D341Med (cell line): ENCODE measurements at places on chromosomes 4 and X.
A peak's percentile ranks its signal among the peaks of the same experiment; 100 is the strongest.

DNA sequence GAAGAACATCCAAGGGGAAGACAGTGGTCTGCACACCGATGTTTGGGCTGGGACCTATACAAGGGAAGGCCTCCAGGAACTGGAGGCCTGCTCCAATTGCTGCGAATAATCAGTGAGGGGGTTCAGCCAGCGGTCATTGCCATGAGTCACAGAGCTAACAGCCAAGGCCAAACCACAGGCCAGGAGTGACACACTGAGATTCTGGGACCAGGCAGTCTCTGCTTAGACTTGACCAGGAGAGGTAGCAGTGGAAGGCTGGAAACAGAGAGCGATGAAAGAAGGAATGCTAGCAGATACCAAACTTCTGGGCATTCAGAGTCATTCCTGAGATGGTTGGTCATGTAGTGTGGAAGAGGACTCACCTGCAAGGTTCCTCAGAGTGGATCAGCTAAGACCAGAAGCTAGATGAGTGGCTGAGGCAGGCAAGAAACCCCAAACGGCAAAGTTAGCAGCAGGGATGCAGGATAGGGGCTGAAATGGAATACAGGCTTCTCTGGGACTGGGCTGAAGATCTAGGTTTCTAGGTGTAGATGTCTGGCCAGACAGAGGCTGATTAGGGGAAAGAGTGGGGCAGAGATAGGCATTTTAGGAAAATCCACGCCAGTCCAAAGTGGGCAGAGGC, 54.7 kb downstream of the CNGA2 start:
- DNase-seq = no peak

DNA sequence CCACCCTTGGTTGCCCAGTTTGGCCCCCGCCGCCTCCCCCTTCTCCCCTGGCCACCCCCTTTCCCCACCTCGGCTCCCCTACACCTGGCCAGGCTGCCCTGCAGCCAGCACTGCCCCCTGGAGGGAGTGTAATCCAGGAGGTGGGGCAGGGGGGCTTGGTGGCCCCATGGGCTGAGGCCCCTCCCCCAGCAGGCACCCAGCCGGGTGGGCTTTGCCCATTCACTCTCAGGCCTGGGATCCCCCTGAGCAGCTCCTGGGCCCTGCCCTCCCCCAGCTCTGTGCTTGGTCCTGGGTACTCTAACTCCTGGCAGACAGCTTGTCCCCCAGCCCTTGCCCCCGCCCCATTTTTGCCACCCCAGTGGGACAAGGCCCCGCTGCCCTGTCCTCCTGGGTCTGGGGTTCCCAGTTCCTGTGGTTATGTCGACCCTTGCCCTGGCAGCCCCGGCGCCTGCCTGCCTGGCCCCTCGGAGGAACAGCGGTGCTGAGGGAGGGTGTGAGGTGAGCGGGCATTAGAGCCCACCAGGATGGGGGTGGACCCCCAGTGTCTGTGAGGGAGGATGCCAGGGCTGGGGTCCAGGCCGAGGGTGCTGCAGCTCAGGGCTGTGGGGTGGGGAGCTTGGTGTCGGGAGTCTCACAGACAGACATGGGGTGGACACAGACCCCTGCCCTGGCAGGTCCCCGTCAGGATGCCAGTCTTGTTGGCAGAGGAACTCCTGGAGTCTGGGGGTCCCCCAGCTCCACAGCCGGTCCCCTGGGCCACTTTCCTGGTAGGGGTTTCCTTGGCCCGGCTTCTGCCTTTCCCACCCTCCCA, 10.2 kb downstream of the NAT8L start:
- peak; percentile 39 for DNase-seq

GRCh38 chr4:886244-886643, 45.9 kb downstream of the GAK start:
- no peak for DNase-seq

GRCh38 chr4:36333303-36333877, 52.0 kb downstream of the DTHD1 start:
- DNase-seq = no peak

- DNase-seq = no peak
Observed at GRCh38 chr4:168735735-168736134, 238.9 kb downstream of the PALLD start.

- no peak for DNase-seq
Observed at GRCh38 chrX:23511793-23512192, 155.5 kb upstream of the PRDX4 start.

DNA sequence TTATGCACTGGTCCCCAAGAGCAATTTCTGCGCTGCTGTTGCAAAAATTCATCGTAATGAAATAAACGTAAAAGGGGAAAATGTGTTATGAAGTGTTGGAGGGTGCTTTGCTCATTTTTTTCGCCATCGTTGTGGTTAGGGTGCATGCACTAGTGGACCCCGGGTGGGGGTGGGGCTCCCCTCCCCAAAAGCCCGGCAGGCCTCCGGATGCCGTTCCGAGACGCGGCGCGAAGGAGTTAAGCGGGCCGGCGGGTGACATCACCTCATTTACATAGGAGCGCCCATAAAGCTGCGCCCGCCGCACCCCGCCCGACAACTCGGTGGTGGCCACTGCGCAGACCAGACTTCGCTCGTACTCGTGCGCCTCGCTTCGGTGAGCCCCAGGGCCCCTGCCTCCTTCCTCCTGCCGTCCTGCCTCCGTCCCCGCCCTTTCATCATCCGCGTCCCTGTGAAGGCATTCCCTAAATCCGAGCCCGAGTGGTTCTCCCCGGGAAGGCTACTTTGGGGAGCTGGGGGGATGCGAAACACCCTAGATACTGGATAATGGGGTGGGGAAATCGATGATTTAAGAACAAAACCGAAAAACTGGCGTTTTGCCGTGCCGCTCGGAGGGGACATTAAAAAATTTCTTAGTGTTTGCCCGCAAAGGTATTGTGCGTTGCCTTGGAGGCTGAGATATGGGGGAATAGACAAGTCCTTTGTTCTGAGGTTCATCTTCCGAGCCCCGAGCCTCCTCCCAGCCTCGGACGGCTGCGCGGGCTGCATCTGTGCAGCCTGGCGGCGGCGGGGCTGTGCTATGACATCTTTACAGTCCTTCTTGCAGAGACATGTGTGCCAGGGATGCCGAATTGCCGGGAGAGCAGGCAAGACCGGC, at the start of gene TMSB4X:
TSS of gene TMSB4X (plus strand) at position 315 of the 874 bp plus-strand sequence.
- DNase-seq = peak; percentile 84

- DNase-seq = no peak
Observed at GRCh38 chr4:97394653-97395052, 748.6 kb downstream of the STPG2 start.

GRCh38 chr4:144646523-144647094, 653 bp downstream of the HHIP start:
- peak; percentile 78 for DNase-seq

GRCh38 chr4:154492288-154492687, 689 bp upstream of the DCHS2 start:
- no peak for DNase-seq

DNA sequence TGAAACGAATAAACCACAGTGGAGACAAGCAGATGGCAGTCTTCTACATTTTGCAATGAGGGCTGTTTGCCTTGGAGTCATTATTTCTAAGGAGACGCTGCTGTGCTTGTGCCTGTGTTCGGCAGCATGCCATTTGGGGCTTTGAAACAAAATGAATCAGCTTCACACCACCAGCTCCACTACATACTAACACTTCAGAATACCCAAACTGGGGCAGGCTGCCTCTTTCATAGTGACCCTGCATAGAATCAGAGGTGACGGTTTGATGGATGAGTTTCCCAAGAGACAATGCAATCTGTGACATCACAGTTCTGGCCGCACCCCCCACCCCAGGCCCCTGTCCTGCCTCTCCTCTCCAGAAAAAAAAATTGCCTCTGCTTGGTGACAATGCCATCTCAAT, 57.1 kb upstream of the MID1 start:
- no peak for DNase-seq

DNA sequence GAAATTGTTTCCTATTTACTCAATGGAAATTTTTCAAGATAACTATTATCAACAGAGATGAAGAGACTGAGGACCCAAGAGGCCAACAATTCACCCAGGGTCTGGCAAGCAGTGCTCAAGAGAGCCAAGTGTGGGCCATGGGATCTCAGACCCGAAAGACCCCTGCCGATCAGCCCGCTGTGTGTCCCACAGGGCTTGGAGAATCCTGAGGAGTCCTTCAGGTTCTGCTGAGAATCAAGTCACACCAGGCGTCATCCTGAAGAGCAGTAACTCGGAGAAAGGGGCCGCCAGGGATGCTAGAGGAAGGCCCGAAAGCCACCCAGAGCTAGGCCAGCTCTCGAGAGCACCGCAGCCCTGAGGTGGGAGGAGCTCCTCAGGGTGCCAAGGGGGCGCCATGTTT, 48.7 kb downstream of the FGFRL1 start:
- peak; percentile 3 for DNase-seq

- no peak for DNase-seq
Observed at GRCh38 chrX:264634-265455, 16.3 kb upstream of the PLCXD1 start.

DNA sequence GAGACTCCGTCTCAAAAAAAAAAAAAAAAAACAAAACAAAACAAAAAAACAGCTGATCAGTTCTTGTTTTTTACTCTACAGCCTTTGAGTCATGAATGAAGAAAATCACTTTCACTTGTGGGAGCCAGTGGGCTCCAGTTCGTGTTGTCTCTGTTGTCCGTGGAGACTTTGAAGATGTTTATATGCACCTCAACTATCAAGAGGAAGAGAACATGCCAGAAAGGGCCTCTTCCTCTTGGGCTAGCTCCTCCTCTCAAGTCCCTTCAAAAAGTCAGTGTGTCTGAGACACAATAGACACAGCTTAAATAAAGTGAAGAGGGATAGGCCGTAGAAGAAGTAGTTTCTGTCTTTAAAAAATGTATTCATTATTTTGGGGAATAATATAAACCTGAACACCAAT, 182.7 kb downstream of the KDR start:
- no peak for DNase-seq

- DNase-seq = no peak
Observed at GRCh38 chr4:39631700-39632079, 7.0 kb downstream of the SMIM14 start.

GRCh38 chr4:7815981-7816380, 123.7 kb downstream of the AFAP1 start:
- DNase-seq = no peak

GRCh38 chr4:127309369-127310102, 323.2 kb upstream of the INTU start:
- DNase-seq = no peak

- no peak for DNase-seq
Observed at GRCh38 chrX:39320165-39320564, 518.9 kb downstream of the MID1IP1 start.

GRCh38 chr4:73864365-73864764, 4.8 kb upstream of the CXCL1 start:
- DNase-seq = peak; percentile 47

DNA sequence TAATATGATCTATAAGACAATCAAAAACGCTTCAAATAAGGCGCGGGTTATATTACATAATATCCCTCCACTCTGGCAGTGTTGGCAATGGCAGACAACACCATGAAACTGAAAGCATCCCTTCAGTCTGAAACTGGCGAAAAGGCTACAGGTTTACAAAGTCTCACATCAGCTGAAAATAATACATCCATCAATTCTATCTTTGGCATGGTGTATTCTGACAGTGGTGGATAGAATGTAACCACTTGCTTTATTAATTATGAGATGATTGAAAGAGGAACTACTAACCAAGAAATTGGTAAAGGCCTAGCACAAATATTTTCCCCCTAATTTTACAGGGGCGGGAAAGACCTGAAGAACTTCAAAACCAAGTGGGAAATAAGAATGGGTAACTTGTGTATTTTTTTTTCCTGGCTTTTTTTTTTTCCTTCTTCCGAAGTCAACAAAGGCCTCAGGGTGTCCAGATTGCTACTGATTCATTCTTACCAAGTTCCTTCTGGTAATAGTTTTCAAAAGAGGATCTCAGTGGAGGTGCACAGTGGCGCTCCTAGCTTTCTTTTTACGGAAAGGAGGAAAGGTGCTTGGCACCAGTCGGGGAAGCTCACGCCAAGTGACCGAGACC, 728 bp downstream of the UBA6 start:
- no peak for DNase-seq

GRCh38 chrX:132875650-132876522, 82.5 kb downstream of the HS6ST2 start:
- DNase-seq = no peak

- DNase-seq = no peak
Observed at GRCh38 chr4:181896614-181897013, 346.6 kb upstream of the TENM3 start.

DNA sequence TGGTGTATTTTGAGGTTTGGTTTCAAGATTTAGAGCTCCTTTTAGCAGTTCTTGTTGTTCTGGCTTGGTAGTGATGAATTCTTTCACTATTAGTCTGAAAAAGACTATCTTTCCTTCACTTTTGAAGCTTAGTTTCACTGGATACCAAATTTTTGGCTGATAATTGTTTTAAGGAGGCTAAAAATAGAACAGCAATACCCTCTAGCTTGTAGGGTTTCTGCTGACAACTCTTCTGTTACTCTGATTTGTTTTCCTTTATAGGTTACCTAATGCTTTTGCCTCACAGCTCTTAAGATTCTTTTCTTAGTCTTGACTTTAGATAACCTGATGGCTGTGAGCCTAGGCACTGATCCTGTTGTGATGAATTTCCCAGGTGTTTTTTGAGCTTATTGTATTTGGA, 33.6 kb upstream of the HEPH start:
- DNase-seq = no peak

GRCh38 chrX:37817176-37817575, 30.2 kb downstream of the DYNLT3 start:
- no peak for DNase-seq

- DNase-seq = no peak
Observed at GRCh38 chr4:153154007-153154975, 50.0 kb upstream of the TRIM2 start.

DNA sequence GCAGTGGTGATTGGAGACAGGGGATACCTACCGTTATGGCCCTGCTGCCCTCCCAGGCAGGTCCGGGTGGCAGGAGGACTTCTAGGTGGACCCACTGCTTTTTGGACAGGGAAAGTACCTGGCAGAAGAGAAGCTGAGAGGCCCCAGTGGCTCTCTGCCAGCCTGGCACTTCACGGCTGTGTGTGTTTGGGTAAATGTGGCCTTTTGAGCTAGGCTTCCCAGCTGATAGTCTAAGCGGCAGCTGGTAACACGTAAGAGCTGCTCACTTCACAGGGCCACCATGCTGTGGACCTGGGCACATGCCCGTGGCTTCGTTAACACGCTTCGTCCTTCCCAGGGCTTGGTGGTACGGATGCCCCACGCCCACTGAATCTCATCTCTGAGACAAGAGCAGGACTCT, 92.0 kb upstream of the CLCN4 start:
- DNase-seq = no peak

- no peak for DNase-seq
Observed at GRCh38 chr4:161721947-161722346, 441.9 kb downstream of the FSTL5 start.

GRCh38 chr4:77012726-77013125, 63.1 kb downstream of the CCNI start:
- DNase-seq = no peak

GRCh38 chrX:5632061-5632614, 596.5 kb downstream of the NLGN4X start:
- no peak for DNase-seq
